ENCODE measurements at places on chromosomes 13 and 19.

DNA sequence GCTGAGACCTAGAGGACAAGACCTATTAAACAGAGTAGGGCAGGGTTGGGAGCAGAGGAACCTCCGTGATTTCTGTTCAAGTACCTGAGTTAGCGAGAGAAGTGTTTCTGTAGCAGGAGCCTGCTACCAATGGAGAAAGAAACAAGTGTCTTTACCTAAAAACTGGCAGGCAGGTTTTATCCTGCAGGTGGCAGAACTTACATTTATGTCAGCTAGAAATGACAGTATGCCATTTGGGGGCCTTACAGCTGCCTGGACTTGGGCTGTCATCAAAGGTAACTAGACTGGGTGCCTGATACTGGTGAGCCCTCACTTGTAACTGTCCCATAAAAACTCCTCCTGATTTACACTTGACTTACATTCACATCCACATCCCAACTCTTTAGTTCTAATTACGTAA, 185.3 kb upstream of the MIR17HG start:
- DNase-seq, result no peak

GRCh38 chr13:111046590-111047141, 68.4 kb upstream of the ARHGEF7 start:
- DNase-seq, result no peak

GRCh38 chr19:19637523-19638251, 5.8 kb downstream of the GMIP start:
- DNase-seq, result no peak

DNA sequence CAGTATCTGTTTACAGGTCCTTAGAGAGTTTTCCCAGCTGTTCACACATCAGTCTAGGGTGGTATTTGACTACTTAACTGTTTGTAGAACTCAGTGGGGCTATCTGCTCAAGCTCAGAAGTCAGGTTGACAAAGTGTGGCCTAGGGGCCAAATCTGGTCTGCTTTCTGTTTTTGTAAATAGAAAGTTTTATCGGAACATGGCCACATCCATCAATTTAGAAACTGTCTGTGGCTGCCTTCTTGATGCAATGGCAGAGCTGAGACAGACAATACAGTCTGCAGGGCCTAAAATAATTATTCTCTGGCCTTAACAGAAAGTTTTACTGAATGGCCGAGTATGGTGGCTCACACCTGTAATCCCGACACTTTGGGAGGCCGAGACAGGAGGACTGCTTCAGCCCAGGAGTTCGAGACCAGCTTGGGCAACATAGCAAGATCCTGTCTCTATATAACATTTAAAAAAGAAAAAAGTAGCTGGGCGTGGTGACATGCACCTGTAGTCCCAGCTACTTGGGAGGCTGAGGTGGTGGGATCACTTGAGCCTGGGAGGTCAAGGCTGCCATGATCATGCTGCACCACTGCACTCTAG, 2.4 kb downstream of the SMG9 start:
- DNase-seq, result no peak

GRCh38 chr13:79456051-79456450, 24.9 kb upstream of the NDFIP2 start:
- no peak for DNase-seq

- peak; percentile 83 for DNase-seq
These were observed 703 bp upstream of the PLEKHG2 start for GRCh38 chr19:39411832-39412099.

- DNase-seq, result no peak
These were observed 5.7 kb upstream of the FOXO1 start for GRCh38 chr13:40671956-40672764.

GRCh38 chr13:40384976-40385857, 281.2 kb downstream of the FOXO1 start:
- DNase-seq, result no peak

DNA sequence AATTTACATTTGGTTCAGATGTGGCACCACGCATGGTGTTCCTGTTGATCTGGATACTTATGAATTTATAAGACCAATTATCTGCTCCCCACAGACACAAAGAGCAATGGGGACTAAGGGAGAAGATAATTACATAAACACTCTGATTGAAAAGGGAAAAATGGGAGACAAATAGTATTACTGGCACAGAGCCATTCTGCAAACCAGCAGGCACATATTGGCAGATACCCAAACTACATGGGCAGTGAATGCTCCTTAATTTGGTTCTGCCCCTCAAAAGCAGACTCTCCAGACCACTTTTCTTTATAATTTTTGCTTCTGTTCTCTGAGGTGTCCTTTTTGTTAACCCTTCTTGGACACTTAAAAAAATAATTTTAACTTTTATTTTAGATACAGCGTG, 1674.2 kb downstream of the PCDH9 start:
- DNase-seq, result no peak

DNA sequence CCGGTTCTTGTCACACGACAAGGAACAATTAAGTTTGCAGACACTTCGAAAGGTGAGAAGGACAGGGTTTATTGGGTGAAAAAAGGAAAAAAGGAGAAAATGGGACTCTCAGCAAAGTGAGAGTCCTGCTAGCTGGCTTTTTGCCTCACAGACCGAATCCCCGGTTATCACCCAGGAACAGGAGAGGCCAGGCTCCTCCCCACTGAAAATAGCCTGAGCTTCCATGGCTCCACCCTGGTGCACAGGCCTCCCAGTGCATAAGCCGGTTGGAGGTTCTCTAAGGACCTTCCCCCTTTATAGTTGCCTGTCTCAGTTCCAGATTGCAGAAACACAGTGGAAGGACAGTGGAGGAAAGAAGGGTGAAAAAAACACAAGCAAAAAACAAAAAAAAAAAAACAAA, 571.7 kb downstream of the KCTD12 start:
- no peak for DNase-seq

- DNase-seq, result no peak
These were observed 50.3 kb upstream of the CACNA1A start for GRCh38 chr19:13556552-13556951.

DNA sequence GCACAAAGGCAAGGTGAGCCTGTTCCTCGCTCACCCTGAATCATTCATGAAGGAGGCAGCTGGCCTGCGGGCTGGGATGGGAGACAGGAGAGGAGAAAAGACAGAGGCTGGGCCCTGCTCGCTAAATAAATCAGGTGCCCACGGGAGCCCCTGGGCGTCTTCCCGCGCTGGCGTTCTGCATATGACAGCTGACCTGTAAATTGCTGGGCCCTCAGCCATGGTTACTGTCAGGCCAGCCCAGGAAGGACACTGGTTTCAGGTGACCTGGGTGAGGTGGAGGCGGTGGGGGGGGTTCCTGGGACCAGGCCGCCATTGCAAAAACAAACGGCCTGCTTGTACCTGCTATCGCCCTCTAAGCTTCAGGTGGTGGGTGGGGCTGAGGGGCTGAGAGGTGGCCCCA, 3.4 kb upstream of the PTBP1 start:
- no peak for DNase-seq

GRCh38 chr13:41060724-41061074, 610 bp upstream of the WBP4 start:
- DNase-seq, result peak; percentile 75

- no peak for DNase-seq
These were observed 55.7 kb downstream of the FAM216B start for GRCh38 chr13:42836930-42837690.

DNA sequence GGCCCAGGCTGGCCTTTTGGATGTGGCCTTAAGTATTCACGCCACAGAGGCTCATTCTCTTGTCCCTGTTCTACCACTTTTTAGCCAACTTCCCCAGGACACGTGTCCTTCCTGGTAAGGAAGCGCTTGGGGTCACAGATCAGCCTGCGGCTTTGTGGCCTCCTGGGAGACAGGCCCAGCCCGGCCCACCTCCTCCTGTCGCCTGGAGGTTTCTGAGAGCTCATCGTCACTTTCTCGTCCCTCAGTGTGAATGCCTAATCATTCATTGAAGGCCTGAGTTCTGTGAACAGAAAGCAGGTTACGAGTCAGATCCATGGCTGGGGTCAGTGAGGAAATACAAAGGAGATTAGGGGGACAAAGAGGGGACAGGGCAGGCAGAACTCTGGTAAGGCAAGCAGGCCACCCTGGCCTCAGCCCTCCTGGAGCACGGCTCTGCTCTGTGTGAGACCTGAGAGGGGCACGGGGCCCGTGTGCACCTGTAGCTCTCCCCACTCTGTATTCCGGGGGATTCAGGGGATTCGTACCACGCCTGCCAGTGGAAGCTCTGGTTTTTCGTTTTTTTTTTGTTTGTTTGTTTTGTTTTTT, 38.6 kb upstream of the TSHZ3 start:
- no peak for DNase-seq

Measured in GOT3 (cell line).